Cortex of kidney (tissue), 1 donor: ENCODE measurements at places on chromosomes 2 and 18.

GRCh38 chr2:217246108-217246507 is 386.2 kb upstream of the TNP1 start:
- no peak for DNase-seq

- DNase-seq = no peak
Measured at GRCh38 chr2:96323849-96324248, 1.3 kb upstream of the ITPRIPL1 start.

GRCh38 chr2:48993576-48993975 is 160.7 kb downstream of the FSHR start:
- no peak for DNase-seq

DNA sequence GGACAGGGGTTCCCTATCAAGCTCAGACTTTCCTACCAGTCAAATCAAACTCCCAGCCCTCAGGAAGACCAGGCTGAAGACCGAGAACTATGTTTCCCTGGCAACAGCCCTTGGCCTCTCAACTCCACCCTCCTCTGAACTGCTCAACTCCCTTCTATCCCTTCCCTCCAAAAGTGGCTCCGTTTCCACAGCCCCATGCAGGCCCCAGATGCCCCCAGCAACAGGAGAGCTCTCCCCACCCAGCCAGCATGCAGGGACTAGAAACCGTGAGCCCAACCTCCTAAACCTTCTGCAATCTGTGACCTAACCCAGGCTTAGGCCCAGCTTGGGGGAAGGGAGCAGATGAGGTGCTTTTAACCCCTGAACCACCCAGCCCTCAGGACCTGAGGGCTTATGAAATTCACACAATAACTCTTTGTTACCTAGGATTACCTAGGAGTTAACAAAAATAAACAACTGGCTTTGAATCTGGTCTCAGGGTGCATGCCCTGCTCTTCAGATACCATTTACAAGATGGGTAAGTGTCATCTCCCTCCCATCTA is 87.2 kb downstream of the BCL11A start:
- DNase-seq = no peak
